Hematopoietic multipotent progenitor cell treated with erythropoietin and hydrocortisone succinate and interleukin-3 and kit ligand, for 15 days (in vitro differentiated cells): ENCODE measurements at places on chromosomes 11 and 22.

GRCh38 chr11:109939166-109939810, 153.9 kb upstream of the ZC3H12C start:
- DNase-seq: peak; percentile 3

GRCh38 chr22:17047656-17048055, 37.1 kb upstream of the IL17RA start:
- no peak for DNase-seq

DNA sequence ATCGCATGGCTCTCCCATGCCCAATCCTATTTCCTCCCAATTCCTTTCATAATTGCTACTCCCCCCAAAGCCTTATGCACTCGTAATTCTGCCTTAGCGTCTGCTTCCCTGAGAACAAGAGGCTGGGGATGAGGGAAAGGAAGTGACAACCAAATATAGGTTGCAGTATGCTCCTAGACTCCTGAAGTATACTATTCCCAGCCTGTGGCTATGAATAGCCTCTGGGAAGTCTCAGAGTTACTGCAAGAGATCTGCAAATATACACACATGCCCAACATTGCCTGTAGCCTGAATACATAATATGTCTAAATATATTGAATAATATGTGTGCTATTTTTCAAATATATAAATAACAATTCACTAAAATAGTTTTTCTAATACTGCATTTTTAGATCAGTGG, 96.1 kb upstream of the CD44 start:
- no peak for DNase-seq

DNA sequence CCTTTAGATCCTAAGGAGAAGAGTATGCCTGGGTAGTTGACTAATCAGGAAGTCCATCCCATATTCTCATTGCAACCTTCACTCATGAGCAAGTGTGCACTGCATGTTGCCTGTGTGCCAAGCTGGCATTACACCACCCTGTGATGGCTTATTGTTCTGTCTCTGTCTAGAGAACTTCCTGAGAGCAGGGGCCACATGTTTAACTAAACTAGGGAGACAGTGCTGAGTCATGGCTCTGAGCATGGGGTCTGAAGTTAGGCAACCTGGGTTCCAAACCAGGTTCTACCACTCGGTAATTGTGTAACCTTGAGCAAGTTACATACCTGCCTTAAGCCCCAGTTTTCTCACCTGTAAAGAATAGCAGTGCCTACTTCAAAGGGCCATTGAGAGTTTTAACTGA, 39.6 kb downstream of the CSNK2A3 start:
- DNase-seq: no peak

- no peak for DNase-seq
These were observed 7.9 kb downstream of the RNF169 start for GRCh38 chr11:74756571-74756970.

DNA sequence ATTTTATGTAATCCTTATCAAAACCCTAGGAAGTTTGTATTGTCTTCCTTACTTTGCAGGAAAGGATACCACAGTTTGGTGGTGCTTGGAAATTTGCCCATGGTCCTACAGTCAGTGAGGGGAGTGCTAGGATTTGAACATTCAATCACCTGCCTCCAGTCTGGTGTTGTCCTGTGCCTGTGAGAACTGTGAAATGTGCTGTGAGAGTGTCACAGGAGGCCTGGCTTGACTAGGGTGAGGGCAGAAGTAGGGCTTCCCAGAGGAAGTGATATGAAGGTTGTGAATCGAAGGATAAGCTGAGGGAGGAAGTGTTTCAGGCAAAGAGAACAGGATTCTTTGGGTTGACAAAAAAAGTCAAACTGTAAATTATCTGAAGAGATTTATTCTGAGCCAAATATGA, 424.4 kb downstream of the TMEM135 start:
- no peak for DNase-seq

GRCh38 chr11:113199866-113200265, 114.5 kb upstream of the TTC12 start:
- DNase-seq: no peak

DNA sequence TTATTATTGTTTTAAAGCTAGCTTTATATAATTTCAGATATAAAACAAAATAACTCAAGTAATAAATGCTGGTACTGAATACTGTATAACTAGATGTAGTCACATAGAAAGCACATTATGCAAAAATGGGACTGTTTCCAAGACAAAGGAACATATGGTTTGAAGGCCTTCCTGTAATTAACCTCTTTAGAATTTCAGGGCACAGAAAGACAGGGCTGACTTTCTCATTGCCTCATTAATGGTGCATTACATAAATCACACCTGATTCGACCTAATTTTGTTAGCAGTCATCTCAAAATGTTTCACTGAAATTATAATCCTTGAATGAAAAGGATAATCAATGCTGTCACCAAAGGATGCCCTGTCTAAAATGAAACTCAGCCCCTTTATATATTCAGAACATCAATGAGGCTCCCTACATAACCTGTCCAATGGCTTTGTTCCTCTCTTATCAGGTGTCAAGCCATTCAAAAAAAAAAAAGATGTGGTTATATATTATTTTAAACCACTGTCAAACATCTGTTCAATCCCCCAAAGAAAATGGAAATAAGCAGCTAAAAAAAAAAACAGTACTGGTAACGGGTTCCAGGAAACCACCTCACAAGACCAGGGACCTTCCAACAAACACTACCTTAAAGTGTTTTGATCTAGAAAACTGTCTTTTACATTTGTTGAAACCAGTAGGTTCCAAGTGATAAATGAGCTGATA, 77.4 kb downstream of the FAM168A start:
- DNase-seq: no peak

DNA sequence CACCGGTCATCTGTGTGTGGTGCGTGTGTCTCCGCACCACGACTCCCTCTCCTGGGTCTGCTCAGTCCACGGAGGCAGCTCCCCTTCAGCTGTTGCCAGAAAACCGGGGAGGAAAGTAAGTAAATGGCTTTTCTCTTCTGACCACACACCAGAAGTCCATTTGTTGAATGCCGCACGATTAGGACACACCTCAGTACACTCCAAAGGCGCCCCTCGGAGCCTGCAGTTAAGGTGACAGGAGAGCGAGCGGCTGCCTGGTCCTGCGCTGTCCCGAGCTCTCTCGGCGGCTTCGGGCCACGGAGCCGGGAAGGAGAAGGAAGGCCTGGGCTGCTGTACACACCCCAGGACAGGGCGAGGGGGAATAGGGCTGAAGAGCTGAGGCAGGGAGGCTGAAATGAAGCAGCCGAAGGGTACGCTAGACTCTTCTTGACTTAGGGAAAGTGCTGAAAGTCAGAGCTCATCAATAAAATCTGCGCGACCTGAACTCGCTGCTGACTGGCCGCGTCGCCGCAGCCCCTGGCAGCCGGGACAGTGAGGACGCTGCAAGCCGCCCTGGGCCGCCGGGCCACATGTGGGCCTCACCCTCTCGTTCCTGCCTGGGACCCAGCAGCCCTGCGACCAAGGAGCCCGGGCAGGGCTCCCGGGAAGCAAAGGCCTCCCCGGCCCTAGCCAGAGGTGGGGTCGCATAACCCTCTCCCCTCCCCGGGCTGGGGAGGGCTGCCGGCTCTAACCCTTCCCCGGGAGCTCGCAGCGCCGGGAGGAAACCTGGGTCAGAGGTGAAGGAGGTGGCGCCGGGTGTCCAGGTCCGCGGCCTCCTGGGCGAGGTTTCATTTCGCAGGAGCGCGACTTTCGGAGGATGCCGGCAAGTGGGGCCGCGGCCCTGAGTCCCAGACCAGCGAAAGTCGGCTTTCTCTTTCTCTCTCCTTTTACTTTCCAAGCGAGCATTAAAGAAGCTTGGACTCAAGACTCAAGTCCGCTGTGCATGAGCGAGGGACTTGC, 1.6 kb upstream of the PAX6 start:
- no peak for DNase-seq

DNA sequence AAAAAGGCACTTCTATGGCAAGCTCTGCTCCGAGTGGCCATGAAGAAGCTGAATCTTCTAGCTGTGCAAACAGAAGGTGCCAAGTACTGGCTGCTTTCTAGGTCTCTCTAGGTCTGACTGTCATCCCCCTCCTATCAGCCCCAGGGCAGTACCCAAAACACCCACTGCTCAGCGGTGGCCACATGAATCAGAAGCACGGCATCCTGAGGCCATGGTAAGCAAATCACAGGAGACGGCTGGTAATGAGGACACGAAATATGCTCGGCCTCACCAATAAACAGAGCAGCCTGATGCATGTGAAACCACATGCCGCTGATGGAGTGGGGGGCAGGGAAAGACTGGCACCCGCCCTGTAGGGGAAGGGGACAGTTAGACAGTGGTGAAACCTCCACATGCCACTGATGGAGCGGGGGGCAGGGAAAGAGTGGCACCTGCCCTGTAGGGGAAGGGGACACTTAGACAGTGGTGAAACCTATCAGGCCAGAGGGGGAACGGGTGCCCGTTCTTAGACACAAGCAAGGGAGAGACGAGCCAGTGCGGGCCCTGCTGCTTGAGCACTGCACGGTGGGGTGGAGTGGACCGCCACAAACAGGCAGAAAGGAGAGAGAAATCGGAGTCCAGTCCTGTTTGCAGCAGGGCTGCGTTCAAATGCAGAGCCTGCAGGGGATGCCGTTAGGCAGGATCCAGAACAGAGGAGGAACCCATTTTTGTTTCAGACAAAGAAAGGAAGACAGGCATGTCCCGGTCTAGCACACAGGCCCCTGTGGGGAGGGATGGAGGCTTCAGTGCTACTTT, 29.9 kb upstream of the MOB2 start:
- DNase-seq: no peak

GRCh38 chr22:30291058-30291892, 2.0 kb upstream of the CASTOR1 start:
- DNase-seq: no peak

DNA sequence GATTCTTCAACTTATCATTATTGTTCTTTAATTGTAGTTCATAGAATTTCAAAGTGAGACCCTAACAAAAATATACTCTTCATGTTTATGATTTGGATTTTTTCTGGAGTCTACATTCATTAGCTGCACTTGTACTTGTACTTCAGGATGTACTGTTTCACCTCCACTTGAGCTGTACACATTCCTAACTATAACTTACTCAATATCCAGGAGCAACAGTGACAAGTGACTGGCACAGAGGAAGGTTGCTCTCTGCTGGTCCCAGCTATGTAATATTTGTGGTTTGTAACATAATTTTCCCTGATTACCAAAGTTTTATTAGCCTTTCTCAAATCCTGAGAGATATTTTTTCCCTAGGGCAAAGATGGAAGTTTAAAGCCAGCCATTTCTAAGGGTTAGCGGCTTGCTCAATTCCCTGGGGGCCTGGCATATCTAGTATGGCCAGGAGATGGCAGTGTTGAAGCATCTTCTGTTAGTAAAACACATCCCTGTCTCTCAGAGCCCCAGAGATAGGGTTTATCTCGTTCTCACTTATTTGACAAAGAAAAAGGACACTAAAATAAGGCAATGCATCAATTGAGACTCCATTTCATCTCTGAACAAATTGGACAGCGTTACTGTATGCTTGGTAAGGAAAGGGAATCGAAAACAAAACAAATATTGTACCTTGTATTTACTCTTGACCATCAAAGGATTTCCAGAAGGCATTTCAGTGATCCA, 14.2 kb downstream of the OR52A5 start:
- peak; percentile 88 for DNase-seq

GRCh38 chr22:47816863-47817210, 1054.4 kb downstream of the TBC1D22A start:
- DNase-seq: no peak

- peak; percentile 43 for DNase-seq
These were observed 8.3 kb downstream of the NDUFV1 start for GRCh38 chr11:67614730-67615714.

DNA sequence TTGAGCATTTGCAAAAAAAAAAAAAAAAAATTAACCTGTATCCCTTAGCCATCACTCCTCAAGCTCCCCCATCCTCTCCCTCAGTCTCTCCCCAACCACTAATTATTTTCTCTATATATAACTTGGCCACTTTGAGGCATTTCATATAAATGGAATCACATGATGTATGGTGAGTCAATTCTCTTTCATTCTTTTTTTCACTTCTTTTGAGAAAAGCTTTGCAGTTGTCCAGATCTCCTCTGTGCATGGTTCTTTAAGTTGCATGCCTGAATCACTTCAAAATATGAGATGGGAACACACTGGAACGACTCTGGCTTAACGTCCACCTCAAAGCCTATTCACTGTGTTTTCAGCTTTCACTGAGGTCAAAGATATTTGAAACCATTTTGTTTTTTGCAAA, 40.7 kb downstream of the SHANK2 start:
- DNase-seq: no peak

GRCh38 chr11:10255388-10256125, 38.5 kb downstream of the SBF2 start:
- DNase-seq: no peak

GRCh38 chr11:38680746-38681145, 2082.7 kb upstream of the RAG2 start:
- DNase-seq: no peak

- DNase-seq: no peak
These were observed 22.0 kb upstream of the CD44 start for GRCh38 chr11:35116762-35117640.

GRCh38 chr11:87290304-87290922, 252.7 kb downstream of the TMEM135 start:
- peak; percentile 74 for DNase-seq

- no peak for DNase-seq
These were observed at the start of gene PHLDB1 for GRCh38 chr11:118607401-118608359. Gene PHLDB1, plus strand, starts transcription at chr11:118607615. Its CDS starts 6,222 bp downstream, at chr11:118613837.

DNA sequence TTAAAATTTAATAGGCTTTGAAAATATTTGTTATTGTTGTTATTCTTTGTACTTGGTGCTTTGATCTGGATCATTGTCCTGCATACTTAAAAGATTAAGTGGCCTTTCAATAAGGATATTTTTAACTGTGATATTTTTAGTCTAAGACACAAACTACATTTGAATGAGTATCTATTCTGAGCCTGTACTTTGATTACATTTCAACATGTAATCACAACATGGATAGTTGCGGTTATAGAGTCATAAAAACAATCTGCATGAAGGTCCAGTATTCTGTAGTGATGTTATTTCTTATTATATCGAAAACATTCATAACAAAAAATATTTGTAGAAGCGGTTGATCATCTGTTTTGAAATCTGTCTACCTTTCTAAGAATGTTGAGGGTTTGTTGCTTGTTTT, 58.6 kb downstream of the HIPK3 start:
- DNase-seq: no peak

GRCh38 chr11:9524001-9524400, 49.5 kb upstream of the WEE1 start:
- no peak for DNase-seq

DNA sequence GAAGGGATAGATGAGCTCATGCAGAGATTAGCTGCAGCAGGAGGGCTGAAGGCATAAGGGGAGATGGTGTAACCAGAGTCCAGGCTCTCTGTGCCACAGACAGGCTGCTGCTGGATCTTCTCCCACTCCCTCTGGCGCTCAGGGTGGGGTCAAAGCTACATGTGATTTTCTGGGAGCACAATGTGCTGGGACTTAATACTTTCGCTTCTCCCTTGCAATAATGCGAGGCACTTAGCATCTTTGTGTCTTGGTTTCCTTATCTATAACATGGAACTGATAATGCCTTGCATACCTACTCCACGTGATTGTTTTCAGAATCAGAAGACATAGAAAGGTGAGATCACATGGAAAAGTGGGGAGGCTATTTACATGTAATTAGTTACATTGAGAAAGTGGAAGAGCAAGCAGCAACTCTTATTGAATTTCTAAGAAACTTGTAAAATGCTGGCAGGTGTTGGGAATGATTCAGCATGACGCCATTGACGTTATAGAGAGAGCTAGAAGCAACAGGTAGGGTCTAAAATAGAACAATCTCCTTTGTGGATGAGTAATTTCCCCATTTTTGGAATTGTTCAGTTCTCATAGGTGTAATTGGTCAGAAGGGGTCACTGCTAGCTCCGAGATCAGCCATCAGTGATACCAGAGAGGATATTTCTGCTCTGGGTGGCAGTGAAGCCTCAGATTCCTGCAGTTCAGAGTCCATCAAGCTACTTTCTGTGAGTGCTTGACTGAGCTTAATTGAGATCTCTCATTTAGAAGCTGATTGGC, 8.2 kb upstream of the OR9I1 start:
- no peak for DNase-seq

- DNase-seq: peak; percentile 87
These were observed 14.6 kb upstream of the TEF start for GRCh38 chr22:41367039-41367679.
